ENCODE measurements at places on chromosomes 6 and 20.

- DNase-seq, result no peak
Observed at GRCh38 chr6:107757910-107758309, 66.2 kb downstream of the SCML4 start.

- DNase-seq, result no peak
Observed at GRCh38 chr20:34250005-34250404, 8.8 kb downstream of the ASIP start.

GRCh38 chr6:127471379-127472255, 12.4 kb upstream of the KIAA0408 start:
- DNase-seq, result no peak

DNA sequence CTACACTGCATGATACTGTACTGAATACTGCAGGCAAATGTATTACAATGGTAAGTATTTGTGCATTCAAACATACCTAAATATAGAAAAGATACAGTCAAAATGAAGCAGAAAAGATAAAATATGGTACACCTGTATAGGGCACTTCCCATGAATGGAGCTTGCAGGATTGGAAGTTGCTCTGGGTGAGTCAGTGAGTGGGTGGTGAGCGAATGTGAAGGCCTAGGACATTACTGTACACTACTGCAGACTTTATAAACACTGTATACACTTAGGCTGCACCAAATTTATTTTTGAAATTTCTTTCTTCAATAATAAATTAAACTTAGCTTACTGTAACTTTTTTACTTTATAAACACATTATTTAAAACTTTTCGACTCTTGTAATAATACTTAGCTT, 213.1 kb downstream of the ATXN1 start:
- DNase-seq, result no peak

DNA sequence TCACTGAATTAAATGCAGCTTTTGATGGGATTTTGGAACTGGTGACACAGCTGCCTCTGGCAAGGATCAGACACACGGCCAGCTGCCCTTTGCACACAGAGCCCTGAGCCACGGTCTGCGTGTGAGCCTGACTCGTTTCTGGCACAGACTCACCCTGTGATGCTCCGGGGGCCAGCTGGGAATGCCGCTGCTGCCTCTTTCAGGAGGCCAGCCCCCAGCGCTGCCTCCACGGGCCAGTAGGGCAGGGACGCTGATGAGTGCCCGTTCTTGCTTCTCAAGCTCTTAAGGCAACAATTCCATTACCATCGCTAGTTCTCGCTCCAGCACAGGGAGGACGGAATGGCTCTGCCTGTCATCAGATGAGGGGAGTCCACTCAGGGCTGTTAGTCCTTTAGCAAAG, 61.6 kb downstream of the IRF4 start:
- DNase-seq, result no peak

Data from left forelimb (tissue), 1 donor.